ENCODE measurements at places on chromosomes 3 and 15. TPM values are rescaled to one million over a fixed set of nuclear protein-coding genes. Genes with fewer than 3 reads are reported as not detected.

- no peaks in the 10 kb centered on the region for H3K36me3 ChIP-seq
- H3K27ac ChIP-seq, result no peak overlapping the region
- no peak overlapping the region for H3K4me3 ChIP-seq
- no peaks in the 10 kb centered on the region for H3K4me1 ChIP-seq
- no peak for DNase-seq
- no peaks in the 10 kb centered on the region for H3K27me3 ChIP-seq
These were observed 1114.0 kb upstream of the GBE1 start for GRCh38 chr3:82875401-82875800.

Gene ZMYND10
- 0.37 TPM for total RNA-seq

DNA sequence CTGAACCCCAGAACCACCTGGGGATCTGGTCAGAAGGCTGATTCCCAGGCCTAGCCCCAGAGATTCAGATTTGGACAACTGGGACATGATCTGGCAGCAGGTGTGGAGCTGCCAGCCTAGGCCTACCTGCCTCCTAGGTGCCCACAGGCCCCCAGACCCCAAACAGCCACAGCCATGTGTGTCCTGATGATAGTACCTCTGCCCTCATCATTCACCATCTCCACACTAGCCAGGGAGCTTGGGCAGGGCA lies 34.7 kb downstream of the HMCES start:
- peaks cover 10% of the 10 kb centered on the region for H3K4me1 ChIP-seq
- H3K27me3 ChIP-seq, result no peaks in the 10 kb centered on the region
- H3K36me3 ChIP-seq, result no peaks in the 10 kb centered on the region
- no peak overlapping the region for H3K4me3 ChIP-seq
- DNase-seq, result no peak

- no peak overlapping the region for H3K27ac ChIP-seq
- no peaks in the 10 kb centered on the region for H3K4me1 ChIP-seq
- no peak for DNase-seq
These were observed 53.1 kb upstream of the CFAP161 start for GRCh38 chr15:81080996-81081395.

DNA sequence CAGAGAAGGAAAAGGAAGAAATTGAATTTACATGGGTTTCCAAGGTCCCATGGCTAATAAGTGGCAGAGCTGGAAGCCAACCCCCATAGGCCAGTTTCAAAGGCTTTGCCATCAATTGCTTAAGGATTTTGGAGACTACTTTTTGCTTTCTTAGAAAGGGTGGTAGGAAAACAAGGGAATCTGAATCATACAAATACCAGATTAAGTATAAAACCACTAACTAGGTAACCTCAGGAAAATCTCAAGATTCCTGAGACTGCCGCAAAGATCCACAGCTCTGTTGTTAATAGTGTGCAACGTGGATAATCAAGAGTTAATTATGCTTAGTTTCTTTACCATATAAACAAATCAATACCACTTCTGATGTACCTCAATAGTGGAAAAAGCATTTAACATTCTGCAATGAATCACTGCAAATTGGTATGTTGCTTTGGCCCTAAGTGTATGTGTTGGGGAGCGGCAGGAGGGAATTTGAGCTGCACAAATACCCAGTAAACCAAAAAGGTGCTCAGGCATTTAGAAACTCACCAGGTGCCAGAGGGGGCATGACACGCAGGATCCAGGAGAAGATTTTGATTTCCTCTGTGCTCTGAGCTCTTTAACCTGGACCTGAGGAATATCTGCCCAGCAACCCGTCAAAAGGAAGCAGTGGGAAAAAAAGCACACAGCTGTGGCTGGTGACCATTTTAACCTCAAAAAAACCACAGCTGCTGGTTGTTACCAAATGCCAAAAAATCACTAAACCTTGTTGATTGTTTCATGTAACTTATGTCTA lies 22.0 kb downstream of the AADAC start:
- no peak overlapping the region for H3K4me3 ChIP-seq
- H3K36me3 ChIP-seq, result no peaks in the 10 kb centered on the region
- DNase-seq, result peak; percentile 6
- peaks cover 20% of the 10 kb centered on the region for H3K4me1 ChIP-seq

GRCh38 chr3:190533511-190534281 lies 19.8 kb downstream of the IL1RAP start:
- no peak overlapping the region for H3K27ac ChIP-seq
- no peak overlapping the region for H3K4me3 ChIP-seq
- no peaks in the 10 kb centered on the region for H3K36me3 ChIP-seq
- H3K27me3 ChIP-seq, result no peaks in the 10 kb centered on the region

GRCh38 chr3:130934442-130935089 lies 40.7 kb downstream of the ATP2C1 start:
- no peaks in the 10 kb centered on the region for H3K36me3 ChIP-seq
- H3K27ac ChIP-seq, result no peak overlapping the region
- no peaks in the 10 kb centered on the region for H3K27me3 ChIP-seq
- no peak overlapping the region for H3K4me3 ChIP-seq
- H3K4me1 ChIP-seq, result peaks cover 5% of the 10 kb centered on the region

Gene DAG1
- 67.5 TPM for total RNA-seq

- H3K27me3 ChIP-seq, result no peaks in the 10 kb centered on the region
- H3K4me3 ChIP-seq, result no peak overlapping the region
- H3K4me1 ChIP-seq, result no peaks in the 10 kb centered on the region
- H3K36me3 ChIP-seq, result no peaks in the 10 kb centered on the region
- no peak for DNase-seq
These were observed 1009.1 kb upstream of the SEMA6D start for GRCh38 chr15:46708226-46708625.

- peaks cover 44% of the 10 kb centered on the region for H3K4me1 ChIP-seq
- H3K27ac ChIP-seq, result no peak overlapping the region
- peak; percentile 12 for DNase-seq
- H3K27me3 ChIP-seq, result no peaks in the 10 kb centered on the region
- H3K4me3 ChIP-seq, result peak overlapping the region; percentile 71
These were observed 831 bp downstream of the IFT57 start for GRCh38 chr3:108221393-108221792.

GRCh38 chr3:53547327-53547726 lies 52.9 kb downstream of the CACNA1D start:
- no peak overlapping the region for H3K4me3 ChIP-seq
- no peak for DNase-seq
- no peaks in the 10 kb centered on the region for H3K36me3 ChIP-seq
- H3K27me3 ChIP-seq, result no peaks in the 10 kb centered on the region

DNA sequence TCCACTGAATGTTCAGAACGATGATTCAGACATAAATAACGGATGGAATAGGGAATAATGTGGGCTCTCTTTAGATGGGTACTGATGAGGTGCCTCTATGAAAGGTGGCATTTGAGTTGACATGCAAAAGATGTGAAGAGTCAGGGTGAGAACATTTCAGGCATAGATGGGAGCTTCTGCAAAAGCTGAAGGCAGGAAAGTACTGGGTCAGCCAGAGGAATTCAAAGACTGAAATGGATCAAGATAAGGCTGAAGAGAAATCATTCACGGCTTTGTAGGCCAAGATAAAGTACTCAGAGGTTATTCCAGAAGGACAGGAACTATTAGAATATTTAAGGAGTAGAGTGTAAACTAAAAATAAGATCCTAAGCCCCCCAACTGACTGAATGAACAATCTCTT lies 189.6 kb upstream of the MCTP2 start:
- no peak overlapping the region for H3K4me3 ChIP-seq
- H3K27ac ChIP-seq, result no peak overlapping the region
- H3K27me3 ChIP-seq, result no peaks in the 10 kb centered on the region
- no peaks in the 10 kb centered on the region for H3K36me3 ChIP-seq

- no peaks in the 10 kb centered on the region for H3K4me1 ChIP-seq
- H3K4me3 ChIP-seq, result no peak overlapping the region
- H3K27ac ChIP-seq, result no peak overlapping the region
- H3K27me3 ChIP-seq, result no peaks in the 10 kb centered on the region
- no peak for DNase-seq
These were observed 239.3 kb downstream of the ALCAM start for GRCh38 chr3:105606016-105606415.

- H3K27me3 ChIP-seq, result no peaks in the 10 kb centered on the region
- no peak overlapping the region for H3K4me3 ChIP-seq
- no peaks in the 10 kb centered on the region for H3K4me1 ChIP-seq
- no peaks in the 10 kb centered on the region for H3K36me3 ChIP-seq
- no peak for DNase-seq
- H3K27ac ChIP-seq, result no peak overlapping the region
These were observed 38.8 kb downstream of the CPA3 start for GRCh38 chr3:148903941-148904340.

GRCh38 chr3:87367736-87368135 lies 91.4 kb upstream of the POU1F1 start:
- H3K36me3 ChIP-seq, result no peaks in the 10 kb centered on the region
- H3K4me3 ChIP-seq, result no peak overlapping the region
- H3K27ac ChIP-seq, result no peak overlapping the region
- H3K4me1 ChIP-seq, result peaks cover 6% of the 10 kb centered on the region
- H3K27me3 ChIP-seq, result no peaks in the 10 kb centered on the region
- DNase-seq, result no peak

GRCh38 chr3:71568207-71568606 lies 15.3 kb downstream of the FOXP1 start:
- no peak for DNase-seq
- no peaks in the 10 kb centered on the region for H3K27me3 ChIP-seq
- no peak overlapping the region for H3K27ac ChIP-seq
- no peak overlapping the region for H3K4me3 ChIP-seq

Gene CACNA1D
- 0.25 TPM for total RNA-seq

DNA sequence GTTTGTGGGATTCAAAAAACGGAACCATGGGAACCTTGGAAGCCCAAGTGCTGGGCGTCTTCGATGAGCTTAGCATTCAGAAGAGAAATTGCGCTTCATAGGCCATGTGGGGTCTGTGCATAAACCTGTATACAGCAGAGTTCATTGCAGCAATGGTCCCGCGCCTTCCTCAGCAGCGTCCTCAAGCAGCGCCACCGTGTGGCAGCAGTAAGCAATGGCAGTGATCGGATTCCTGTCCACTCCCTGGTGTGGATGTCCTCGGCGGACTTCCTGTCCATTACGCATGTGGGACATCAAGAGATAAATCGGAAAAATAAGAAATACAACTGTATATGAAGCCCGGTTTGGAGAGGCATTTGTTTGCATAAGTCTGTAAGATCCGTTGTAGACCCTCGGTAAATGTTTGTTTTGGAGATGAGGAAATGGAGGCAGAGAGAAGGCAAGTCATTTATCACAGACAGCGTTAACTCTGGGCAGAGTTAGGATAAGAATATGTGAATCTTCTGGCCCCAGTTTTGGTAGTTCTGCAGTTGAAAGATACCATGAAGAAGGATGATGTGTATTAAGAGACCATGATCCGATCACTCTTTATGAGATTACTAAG lies 57.7 kb downstream of the CNTN4 start:
- H3K4me3 ChIP-seq, result no peak overlapping the region
- H3K27me3 ChIP-seq, result no peaks in the 10 kb centered on the region

DNA sequence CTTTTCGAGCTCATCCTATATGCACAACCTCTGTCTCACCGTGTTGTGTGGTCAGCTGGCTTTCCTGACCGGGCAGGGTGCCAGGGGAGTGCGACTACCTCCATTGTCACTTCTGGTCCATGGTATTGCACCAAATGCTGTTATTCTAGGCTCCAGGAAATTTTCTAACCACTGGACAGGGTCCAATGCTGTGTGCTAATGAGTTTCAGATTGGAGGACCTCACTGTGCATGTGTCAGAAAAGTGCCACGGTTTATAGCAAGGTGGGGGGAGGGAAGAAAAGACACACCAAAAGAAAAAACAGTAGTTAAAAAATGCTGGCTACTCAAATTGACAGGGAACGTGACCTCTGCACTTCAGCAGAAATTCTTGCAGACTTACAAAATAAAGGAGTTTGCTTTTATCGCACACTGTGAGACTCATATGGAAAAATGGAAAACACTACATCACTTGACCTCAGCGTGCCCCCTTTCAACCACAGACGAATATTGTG lies 480.1 kb downstream of the FOXP1 start:
- H3K4me3 ChIP-seq, result no peak overlapping the region
- H3K4me1 ChIP-seq, result no peaks in the 10 kb centered on the region
- no peaks in the 10 kb centered on the region for H3K27me3 ChIP-seq
- no peaks in the 10 kb centered on the region for H3K36me3 ChIP-seq

DNA sequence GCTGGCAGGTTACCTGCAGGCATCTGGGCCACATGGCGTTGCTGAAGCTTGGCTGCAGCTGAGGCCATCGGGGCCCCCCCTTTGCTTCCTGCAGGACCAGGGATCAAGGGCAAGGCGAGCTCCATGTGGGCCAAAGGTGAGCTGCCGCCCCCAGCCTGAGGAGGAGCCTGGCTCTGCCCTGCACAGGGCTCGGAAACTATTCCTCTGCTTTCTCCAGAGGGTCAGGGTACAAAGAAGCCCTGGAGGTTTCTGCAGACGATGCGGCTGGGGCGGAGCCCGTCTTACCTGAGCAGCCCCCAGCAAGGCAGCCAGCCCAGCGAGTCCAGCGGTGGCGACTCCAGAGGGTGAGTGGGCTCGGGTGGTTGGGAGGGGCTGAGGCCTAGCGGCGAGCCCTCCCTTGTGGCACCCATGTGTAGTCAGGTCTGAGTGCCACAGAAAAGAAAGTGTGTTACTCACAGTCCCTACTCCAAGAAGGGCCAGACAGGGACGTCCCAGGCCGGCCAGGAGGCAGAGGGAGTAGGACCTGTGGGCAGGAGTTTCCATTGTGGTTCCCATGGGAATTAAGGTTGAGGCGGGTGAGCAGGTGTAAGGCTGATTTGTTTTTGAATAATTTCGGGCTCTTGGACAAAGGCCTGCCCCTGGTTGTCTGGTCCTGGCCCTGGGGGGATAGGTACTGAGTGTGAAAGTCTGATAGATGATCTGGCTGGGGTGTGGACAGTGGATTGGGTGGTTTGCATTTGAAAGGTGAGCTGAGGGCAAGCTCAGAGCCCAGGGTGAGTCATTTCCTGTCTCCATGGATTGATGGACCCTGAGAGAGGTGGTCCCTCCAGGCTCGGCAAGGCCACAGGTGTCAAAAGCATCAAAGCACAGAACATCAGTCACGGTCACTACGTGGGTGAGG lies 25.4 kb downstream of the CFAP100 start:
- no peak for DNase-seq
- H3K4me1 ChIP-seq, result peaks cover 12% of the 10 kb centered on the region
- no peaks in the 10 kb centered on the region for H3K27me3 ChIP-seq
- H3K4me3 ChIP-seq, result no peak overlapping the region
- no peaks in the 10 kb centered on the region for H3K36me3 ChIP-seq
- no peak overlapping the region for H3K27ac ChIP-seq

DNA sequence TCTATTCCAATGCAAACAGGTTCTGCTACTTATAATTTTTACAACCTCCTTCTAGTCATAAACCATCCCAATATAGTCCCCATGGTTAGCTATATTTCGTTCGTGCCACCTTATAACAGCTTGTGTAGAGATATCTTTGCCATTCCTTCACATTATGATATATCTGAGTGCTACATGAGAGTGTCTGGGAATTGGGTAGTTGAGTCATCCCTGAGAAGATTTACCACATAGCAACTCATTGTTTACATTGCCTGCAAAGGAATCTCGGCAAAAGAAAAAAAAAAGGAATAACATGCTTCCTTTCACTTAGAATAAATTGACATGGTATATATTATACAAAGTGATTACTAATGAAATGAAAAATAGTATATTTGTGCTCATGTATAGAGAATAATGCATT lies 86.0 kb upstream of the VGLL3 start:
- no peaks in the 10 kb centered on the region for H3K36me3 ChIP-seq
- no peaks in the 10 kb centered on the region for H3K4me1 ChIP-seq
- H3K4me3 ChIP-seq, result no peak overlapping the region
- H3K27me3 ChIP-seq, result no peaks in the 10 kb centered on the region
- no peak for DNase-seq
- no peak overlapping the region for H3K27ac ChIP-seq

- DNase-seq, result no peak
- no peaks in the 10 kb centered on the region for H3K36me3 ChIP-seq
- no peak overlapping the region for H3K27ac ChIP-seq
- peaks cover 12% of the 10 kb centered on the region for H3K4me1 ChIP-seq
- H3K4me3 ChIP-seq, result no peak overlapping the region
These were observed 47.1 kb upstream of the AKAP13 start for GRCh38 chr15:85333132-85333831.

- no peak overlapping the region for H3K27ac ChIP-seq
- no peak overlapping the region for H3K4me3 ChIP-seq
- no peak for DNase-seq
- peaks cover 2% of the 10 kb centered on the region for H3K36me3 ChIP-seq
These were observed 1201.8 kb upstream of the EPHA6 start for GRCh38 chr3:95612611-95613010.

Measured in neural progenitor cell (in vitro differentiated cells).